ENCODE measurements at places on chromosomes 11 and 22.

- H3K36me3 ChIP-seq, result no peaks in the 10 kb centered on the region
- H3K27ac ChIP-seq, result no peak overlapping the region
- H3K27me3 ChIP-seq, result peaks cover 6% of the 10 kb centered on the region
- DNase-seq, result no peak
- H3K4me1 ChIP-seq, result no peaks in the 10 kb centered on the region
Observed at GRCh38 chr11:116166573-116167465, 606.0 kb downstream of the BUD13 start.

DNA sequence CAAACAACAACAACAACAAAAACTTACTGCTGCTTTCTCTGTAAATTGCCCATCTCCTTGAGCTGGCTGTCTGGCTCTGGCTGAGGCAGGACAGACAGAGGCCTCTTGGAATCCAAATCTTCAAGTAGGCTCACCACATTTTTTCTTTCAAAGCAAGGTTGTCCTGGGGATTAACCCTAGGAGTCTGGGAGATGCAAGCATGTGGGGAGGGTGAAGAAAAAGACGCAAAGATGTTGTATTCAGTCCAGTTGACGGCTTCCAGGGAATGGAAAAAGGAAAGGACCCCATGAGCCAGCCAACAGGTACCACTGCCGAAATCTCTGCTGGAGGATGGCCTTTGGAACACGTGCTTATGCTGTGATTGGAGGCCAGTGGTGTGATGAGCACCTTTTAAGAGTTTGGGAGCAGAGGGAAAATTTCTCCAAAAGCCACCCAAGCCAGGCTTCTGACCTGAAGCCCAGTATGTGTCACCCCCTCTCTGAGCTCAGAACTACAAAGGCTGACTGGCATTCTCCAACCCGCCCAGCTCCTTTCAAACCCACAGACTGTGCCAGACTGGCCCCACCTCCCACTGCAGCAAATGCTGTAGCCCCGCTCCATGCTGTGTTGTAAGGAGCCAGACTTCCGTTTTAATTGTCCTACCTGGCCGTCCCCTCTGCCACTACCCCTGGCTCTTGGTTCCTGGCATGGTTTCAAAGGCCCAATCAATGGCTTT lies 10.8 kb downstream of the BLID start:
- peaks cover 4% of the 10 kb centered on the region for H3K4me1 ChIP-seq
- no peak overlapping the region for H3K4me3 ChIP-seq
- H3K27me3 ChIP-seq, result peaks cover 20% of the 10 kb centered on the region
- H3K36me3 ChIP-seq, result no peaks in the 10 kb centered on the region
- no peak for DNase-seq
- no peak overlapping the region for H3K27ac ChIP-seq

DNA sequence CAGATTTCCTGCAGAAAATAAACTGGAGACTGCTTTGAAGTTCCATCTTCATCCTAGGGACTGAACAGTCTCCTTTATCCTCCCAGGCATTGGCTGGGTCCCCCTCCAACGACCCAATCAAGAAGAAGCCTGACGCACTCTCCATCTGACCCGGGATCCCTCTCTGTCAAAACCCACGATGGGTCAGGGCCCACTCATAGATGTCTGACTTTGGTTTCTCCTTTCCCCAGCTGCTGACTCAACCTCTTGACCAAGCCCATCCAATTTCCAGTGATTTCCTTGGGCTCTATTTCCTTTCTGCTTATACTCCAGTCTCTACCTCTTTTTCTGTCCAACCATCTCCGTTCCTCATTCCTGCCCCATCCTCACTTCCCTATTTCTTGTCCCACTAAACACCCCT lies 189.7 kb downstream of the MIAT start:
- H3K4me3 ChIP-seq, result no peak overlapping the region
- DNase-seq, result no peak
- H3K4me1 ChIP-seq, result no peaks in the 10 kb centered on the region
- H3K27ac ChIP-seq, result no peak overlapping the region

DNA sequence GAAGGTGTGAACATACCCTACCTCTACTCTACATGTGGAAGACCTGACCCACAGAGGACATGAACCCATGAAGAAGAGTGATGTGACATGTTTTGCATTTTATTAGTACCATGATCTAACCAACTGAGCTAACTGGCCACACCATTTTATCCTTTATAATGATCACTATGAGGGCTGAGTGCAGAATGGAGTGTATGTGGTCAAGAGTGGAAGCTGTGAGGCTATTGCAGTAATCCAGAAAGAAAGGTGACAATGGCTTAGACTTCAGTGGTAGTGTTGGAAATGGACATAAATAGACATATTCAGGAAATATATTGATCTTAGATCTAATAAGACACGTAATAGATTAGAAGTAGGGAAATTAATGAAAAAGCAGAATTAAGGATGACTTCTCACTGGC lies 3.8 kb downstream of the SRSF8 start:
- H3K4me3 ChIP-seq, result no peak overlapping the region
- no peak for DNase-seq
- peaks cover 31% of the 10 kb centered on the region for H3K4me1 ChIP-seq
- H3K27ac ChIP-seq, result no peak overlapping the region

GRCh38 chr11:70458736-70459135 lies 60.4 kb downstream of the CTTN start:
- peaks cover 2% of the 10 kb centered on the region for H3K4me1 ChIP-seq
- no peak for DNase-seq
- peaks cover 25% of the 10 kb centered on the region for H3K27me3 ChIP-seq
- no peak overlapping the region for H3K4me3 ChIP-seq
- peaks cover 2% of the 10 kb centered on the region for H3K36me3 ChIP-seq
- H3K27ac ChIP-seq, result no peak overlapping the region

DNA sequence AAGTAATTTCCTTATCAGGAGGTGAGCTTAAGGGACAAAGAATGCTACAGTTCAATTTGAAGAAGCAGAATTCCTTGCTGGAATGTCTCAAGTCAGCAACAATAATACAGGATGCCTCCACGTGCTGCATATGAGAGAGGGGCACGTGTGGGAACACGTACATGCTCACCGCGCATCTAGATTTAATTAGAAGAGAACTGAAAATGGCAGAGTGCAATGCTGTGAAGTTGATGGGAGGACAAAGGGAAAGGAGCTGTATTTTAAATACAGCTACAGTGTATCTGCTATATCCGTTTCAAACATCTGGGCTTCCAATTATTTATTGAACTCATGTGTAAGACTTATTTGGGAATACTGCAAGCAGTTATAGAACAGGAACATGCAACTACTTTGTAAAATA lies 328.7 kb downstream of the SOX6 start:
- no peaks in the 10 kb centered on the region for H3K36me3 ChIP-seq
- H3K4me3 ChIP-seq, result no peak overlapping the region
- H3K4me1 ChIP-seq, result no peaks in the 10 kb centered on the region
- no peak for DNase-seq
- no peak overlapping the region for H3K27ac ChIP-seq
- H3K27me3 ChIP-seq, result no peaks in the 10 kb centered on the region

DNA sequence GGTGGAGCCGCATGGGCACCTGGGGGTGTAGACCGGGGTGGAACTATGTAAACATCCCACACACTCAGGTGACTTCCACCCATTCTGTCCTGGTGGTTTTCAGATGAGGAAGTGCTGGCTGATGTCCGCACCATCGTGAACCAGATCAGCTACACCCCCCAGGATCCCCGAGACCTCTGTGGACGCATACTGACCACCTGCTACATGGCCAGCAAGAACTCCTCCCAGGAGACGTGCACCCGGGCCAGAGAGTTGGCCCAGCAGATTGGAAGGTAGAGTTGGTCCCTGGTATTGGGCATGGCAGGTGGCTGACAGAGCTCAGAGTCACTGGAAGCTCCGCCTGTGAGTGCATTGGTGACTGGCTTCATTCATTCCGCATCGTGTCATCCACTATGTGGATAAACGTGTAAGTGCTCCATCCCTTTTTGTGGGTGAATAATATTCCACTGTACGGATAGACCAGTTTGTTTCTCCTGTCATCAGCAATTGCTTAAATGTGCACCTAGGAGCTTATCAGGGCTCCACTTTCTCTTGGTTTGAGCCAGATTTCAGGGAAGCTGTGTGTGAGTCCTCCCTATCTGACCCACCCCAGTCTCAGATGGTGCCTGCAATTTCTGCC lies 29.9 kb downstream of the NADSYN1 start:
- DNase-seq, result no peak
- H3K27ac ChIP-seq, result no peak overlapping the region
- peaks cover 1% of the 10 kb centered on the region for H3K4me1 ChIP-seq
- H3K36me3 ChIP-seq, result peaks cover 49% of the 10 kb centered on the region

GRCh38 chr11:73340164-73340563 lies 32.1 kb downstream of the ARHGEF17 start:
- H3K27me3 ChIP-seq, result no peaks in the 10 kb centered on the region
- DNase-seq, result no peak
- H3K4me3 ChIP-seq, result no peak overlapping the region

DNA sequence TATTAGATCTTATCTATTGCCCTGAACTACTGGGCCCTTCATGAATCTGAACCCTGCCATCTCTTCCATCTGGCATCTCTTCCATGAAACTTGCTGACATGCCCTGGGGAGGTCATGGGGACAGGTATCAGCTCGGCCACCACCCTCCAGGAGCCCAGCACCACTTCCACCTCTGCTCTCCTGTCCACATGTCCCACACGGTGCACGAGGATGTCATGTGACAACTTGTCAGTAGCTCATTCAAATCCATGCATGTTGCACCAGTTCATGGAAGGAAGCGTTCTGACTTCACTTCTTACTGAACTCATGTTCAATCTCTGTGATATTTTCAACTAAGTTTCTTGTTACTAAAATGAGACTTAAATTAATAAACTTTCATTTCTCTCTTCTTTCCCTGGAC lies 16.6 kb downstream of the YPEL1 start:
- H3K27ac ChIP-seq, result peak overlapping the region; percentile 41
- H3K27me3 ChIP-seq, result no peaks in the 10 kb centered on the region
- H3K36me3 ChIP-seq, result no peaks in the 10 kb centered on the region
- no peak for DNase-seq
- peaks cover 6% of the 10 kb centered on the region for H3K4me1 ChIP-seq
